ENCODE measurements at places on chromosomes 11 and 22.

DNA sequence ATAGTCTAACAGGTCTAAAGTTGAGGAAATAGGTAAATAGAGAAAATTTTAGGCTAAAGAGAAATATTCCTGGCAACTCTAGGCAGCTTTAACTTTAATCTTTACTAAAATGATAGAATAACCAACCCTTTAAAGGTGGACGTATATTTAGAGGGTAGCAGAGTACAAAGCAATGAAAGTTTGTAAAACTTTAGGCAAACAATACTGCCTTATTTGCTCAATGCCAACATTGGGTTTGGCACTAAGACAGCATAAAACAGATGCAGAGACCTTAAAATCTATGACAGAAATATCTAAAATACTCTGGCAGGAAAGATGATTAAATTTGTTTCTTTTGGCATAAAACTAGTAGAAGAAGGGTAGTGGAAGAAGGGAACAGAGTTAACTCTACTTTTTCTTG lies 70.7 kb downstream of the EMSY start:
- no peak for DNase-seq

DNA sequence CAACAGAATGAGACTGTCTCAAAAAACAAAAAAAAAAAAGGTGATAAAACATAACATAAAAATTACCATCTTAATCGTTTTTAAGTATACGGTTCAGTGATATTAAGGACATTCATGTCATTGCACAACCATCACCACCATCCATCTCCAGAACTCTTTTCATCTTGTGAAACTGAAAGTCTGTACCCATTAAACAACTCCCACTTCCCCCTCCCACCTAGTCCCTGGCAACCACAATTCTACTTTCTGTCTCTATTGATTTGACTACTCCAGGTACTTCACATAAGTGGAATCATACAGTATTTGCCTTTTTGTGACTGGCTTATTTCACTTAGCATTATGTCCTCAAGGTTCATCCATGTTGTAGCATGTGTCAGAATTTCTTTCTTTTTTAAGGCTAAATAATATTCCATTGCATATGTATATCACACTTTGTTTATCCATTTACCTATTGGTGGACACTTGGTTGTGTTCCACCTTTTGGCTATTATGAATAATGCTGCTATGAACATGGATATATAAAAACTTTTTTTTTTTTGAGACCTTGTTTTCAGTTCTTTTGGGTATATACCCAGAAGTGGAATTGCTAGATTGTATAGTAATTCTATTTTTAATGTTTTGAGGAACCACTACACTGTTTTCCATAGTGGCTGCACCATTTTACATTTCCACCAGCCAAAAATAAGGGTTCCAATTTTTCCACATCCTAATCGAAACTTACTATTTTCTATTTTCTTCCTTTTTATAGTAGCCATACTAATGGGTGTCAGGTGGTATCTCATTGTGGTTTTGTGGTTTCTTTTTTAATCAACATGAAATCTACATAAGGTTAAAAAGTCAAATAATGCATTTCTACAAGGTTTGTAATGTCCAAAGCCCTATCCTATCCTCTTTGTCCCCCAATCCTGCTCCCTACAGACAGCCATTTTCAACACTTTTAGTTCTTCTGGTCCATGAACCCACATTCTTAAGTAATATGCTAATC lies 23.4 kb upstream of the PIK3C2A start:
- no peak for DNase-seq

DNA sequence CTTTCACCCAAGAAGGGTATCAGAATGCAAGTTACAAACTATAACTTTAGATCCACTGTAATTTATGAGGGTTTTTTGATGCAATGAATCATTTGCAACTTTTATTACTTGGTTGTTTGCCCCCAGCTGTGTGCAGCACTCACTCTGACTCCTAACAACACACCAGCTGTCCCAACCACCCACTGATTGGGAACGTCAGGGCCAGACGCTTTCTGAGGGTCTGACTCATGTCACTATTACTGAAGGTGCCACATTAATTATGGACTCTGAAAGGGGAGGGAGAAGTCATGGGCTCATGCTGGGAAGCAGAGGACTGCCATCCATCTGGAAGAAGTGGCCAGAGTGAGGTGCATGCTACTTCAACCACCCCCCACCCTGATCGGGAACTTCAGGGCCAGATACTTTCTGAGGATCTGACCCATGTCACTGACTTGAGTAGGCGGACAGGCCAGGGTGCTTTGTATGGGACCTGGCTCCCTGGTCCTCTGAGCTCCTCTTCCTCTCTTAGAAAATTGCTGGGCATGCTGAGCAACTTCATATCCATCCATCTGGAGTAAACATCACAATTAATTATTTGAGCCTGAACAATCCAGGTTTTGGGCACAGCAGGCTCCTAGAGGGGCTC lies 44.9 kb upstream of the DRD2 start:
- no peak for DNase-seq

DNA sequence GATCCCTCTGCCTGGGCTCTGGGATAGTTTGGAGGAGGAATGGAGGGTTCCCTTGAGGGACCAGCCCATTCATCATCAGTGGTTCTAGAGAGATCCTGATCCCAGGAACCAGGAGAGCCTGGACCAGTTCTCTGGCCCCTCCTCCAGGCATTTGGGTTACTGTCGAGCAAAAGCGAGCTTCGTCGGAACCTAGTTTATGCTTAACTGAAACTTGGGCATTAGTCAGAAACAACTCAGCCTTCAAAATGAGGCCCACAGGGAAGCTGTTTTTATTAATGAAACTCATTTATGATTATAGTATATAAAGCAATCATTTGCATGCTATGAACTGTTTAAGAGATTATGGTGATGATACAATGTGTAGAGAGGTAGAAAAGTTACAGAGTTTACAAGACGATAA lies 61.4 kb downstream of the LIF start:
- no peak for DNase-seq

DNA sequence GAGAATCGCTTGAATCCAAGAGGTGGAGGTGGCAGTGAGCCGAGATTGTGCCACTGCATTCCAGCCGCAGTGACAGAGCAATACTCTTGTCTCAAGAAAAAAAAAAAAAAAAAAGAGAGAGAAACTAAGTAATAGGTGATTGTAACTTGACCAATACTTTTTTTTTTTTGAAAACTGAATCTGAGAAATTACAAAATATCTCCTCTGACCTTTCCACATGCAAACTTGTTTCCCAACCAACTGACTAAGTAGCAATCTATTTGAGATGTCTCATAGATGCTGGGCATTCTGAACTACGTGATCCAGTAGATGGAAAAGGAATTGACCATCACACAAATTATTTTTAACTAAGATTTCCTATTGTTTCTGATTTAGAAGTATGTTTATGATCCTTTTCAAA lies 407.3 kb upstream of the CHORDC1 start:
- DNase-seq: no peak

All from SK-N-MC (cell line).